ENCODE measurements at places on chromosomes 7 and 10.

- no peak for DNase-seq
Observed at GRCh38 chr7:28848906-28849305, 109.2 kb downstream of the TRIL start.

DNA sequence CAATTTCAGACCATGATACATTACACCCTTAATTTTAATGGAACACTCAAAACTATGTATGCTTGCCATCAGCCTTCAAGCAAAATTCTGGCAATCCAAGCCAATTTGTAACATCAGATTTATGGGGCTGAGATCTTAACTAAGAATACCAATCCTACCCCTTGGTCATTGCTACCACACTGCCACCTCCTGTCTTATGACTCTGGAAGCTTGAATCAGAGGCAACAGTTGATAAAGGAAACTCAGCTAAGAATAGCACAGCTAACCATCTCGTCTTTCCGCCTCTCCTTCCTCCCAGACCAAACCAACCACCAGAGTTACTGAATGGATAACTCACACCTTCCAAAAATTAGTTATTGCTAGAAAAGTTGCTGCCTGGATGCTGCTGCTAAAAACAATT lies 7.4 kb downstream of the IGF2BP3 start:
- peak; percentile 38 for DNase-seq

GRCh38 chr10:47139121-47139520 lies 160.9 kb upstream of the GDF10 start:
- DNase-seq: no peak

DNA sequence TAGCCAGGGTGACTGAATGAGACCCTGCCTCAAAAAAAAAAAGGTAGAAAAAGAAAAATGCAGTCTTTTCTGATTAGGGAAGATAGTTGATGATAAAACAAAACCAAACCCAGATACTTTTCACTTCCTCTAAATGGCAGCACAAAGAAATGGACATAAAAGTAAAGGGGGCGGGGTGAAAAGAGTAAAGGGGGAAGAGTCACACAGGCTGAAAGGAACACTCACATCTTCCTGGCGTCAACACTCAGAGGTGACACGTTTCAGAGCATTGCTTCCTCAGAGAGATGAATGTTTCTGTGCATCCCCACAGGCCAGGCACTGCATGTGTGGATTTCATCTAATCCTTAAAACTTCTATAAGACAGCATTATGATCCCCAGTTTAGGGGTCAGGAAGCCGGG lies 81.2 kb downstream of the HIPK2 start:
- no peak for DNase-seq

DNA sequence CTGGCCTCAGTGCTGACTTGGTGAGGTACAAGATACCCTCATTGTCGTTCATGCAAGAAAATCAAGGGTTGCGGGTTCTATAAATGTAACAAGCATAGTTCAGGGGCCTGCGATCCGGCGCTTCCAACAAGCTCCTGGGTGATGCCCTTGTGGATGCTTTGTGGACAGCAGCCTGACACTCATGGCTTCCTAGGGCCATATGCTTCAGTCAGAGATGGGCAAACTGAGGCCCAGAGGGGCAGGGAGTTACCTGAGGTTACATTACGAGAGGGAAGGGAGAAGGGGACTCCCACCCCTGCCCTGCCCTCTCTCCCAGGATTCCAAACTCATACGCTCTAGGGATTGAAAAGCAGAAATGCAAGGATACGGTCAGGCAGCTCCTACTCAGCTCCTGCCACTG lies 296.3 kb upstream of the ZMIZ1 start:
- no peak for DNase-seq

DNA sequence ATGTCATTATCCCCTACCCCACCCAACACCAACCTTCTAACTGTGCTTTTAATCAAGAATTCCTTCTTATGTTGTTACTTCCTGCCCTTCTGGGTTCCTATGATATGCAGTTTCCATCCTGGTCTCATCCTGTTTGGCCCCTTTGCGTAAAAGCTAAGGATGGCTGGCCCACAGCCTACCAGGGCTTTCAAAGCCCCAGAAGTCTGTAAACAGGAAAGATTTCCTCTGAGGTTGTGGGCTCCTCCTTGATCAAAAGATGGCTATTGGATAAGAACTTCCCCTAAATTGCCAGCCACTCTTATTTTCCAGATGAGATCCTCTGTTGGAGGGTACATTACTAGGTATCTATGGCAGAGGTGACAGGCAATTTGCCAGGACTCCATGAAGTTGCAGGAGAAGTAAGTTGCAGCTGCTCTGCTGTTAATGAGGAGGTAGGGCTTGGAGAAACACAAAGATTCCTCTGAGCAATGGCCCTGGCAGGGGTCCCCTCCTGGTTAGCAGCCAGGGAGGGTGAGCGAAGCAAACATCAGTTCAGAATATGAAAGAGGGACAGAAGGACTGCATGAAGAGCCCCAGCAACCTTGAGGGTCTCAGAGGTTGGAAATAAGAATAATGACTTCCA lies 32.1 kb downstream of the NRP1 start:
- no peak for DNase-seq

GRCh38 chr7:91264924-91265681 lies 870 bp downstream of the FZD1 start:
- peak; percentile 66 for DNase-seq

- DNase-seq: no peak
Observed at GRCh38 chr7:130971297-130971696, 237.3 kb upstream of the KLF14 start.

GRCh38 chr10:31321396-31321941 lies 2.5 kb downstream of the ZEB1 start:
- DNase-seq: peak; percentile 26

- DNase-seq: no peak
Observed at GRCh38 chr10:21961847-21962246, 41.7 kb downstream of the DNAJC1 start.

DNA sequence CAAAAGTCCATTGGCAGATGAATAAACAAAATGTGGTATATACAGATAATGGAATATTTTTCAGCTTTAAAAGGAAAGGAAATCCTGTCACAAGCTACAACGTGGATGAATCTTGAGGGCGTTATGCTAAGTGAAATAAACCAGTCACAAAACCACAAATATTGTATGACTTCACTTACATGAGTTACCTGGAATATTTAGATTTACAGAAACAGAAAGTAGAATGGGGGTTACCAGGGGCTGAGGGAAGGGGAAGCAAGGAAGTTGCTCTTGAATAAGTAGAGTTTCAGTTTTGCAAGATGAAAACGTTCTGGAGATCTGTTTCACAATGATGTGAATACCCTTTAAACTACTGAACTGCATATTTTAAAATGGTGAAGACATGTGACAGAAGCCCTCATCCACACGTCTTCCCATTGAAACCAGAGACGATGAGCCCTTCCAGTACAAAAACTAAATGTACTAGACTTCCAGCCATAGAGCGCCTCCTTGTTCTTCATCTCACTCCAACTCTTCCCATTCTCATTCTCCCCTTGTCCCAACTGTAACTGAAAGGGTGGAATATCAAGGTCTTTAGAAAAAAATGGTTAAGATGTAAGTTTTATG lies 62.4 kb downstream of the MICU1 start:
- DNase-seq: no peak

GRCh38 chr10:4807761-4808507 lies 18.1 kb upstream of the AKR1E2 start:
- no peak for DNase-seq

DNA sequence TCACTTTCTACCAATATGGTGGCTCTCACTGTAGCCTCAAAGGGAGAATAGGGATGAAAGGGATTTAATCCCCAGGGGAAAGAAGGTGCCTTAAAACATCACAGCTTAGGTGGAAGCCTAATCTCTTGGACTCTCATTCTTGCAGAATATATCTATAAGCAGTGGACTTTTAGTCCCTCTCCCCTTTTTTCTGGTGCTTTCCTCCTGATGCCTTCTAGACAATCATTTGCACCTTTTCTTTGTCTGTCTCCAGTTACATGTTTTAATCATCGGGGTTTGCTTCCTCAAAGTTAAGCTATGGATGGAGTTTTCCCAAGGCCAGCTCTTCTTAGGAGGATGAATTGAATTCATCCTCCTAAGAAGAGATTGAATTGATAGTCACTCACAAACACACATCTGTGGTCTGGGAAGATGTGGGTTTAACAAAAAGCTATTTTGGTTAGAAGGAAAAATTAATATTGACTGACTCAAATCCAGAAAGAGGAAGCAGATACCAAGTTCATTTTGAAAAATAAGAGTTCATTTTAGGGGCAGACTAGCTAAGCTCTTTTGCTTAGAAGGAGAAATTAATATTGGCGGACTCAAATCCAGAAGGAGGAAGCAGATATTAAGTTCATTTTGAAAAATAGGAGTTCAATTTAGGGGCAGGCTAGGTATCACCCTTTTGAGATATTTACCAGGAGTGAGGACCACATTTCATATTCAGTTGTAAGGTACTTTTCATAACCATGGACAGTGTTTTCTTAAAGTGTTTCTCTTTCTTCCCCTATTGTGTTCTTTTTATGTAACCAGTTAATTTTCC lies 35.2 kb upstream of the PLEKHS1 start:
- no peak for DNase-seq

GRCh38 chr10:80476685-80477084 lies 22.6 kb downstream of the TSPAN14 start:
- no peak for DNase-seq

GRCh38 chr7:64625114-64626082 lies 40.5 kb upstream of the ZNF107 start:
- DNase-seq: no peak

- no peak for DNase-seq
Observed at GRCh38 chr7:132328047-132328620, 248.1 kb downstream of the PLXNA4 start.

DNA sequence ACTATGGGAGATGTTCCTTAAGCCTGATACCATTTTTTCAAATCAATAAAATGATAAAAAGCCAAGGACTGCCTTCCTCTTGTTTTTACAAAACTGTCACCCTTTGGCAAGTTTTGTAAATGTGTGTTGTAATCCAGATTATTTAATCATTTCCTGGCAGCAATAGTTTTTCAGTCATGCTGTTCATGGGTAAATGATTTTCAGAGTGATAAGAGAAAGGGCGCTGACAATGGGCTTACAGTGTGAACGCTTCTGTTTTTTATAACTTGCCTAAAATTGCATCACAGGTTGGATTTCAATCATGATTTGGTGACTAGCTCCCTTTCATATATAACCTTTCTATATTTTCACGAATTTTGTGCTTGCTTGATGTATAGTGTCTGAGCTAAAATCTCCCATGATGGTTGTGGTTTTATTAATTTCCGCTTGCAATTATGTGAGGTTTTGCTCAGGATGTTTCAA lies 19.0 kb upstream of the DMBT1 start:
- no peak for DNase-seq

- DNase-seq: no peak
Observed at GRCh38 chr7:721619-722248, 4.8 kb upstream of the DNAAF5 start.

GRCh38 chr7:3670898-3671297 lies 369.8 kb downstream of the SDK1 start:
- DNase-seq: no peak

- no peak for DNase-seq
Observed at GRCh38 chr7:35874886-35875285, 74.0 kb downstream of the SEPTIN7 start.

- no peak for DNase-seq
Observed at GRCh38 chr10:33818343-33818742, 483.9 kb upstream of the NRP1 start.

- no peak for DNase-seq
Observed at GRCh38 chr10:31886885-31887284, 41.7 kb downstream of the ARHGAP12 start.

GRCh38 chr10:78179886-78180705 lies 146.4 kb downstream of the RPS24 start:
- DNase-seq: no peak

DNA sequence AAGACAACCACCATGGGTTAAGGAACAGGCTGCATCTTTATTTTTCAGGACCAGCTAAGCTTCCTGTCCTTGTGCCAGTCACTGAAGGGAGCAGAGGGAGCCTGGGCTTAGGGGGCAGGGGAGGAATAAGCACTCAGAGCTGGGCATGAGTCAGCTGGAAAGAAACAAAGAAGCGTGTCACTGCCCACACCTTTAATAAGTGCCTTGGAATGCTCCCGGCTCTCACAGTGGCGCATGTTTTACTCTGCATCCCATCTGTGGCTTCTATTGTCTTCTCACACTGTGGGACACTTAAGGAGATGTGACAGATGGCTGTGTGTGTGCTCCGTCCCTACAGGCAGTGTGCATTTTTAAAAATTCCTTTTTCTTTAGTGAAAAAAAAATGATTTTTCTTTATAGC lies 71.7 kb downstream of the MTURN start:
- DNase-seq: no peak

- DNase-seq: no peak
Observed at GRCh38 chr7:91929463-91929862, 11.2 kb upstream of the AKAP9 start.

GRCh38 chr10:67695555-67695954 lies 440 bp downstream of the CTNNA3 start:
- no peak for DNase-seq

- no peak for DNase-seq
Observed at GRCh38 chr7:44794331-44794730, 2.1 kb upstream of the PPIA start.

GRCh38 chr7:111091593-111092358 lies 849 bp downstream of the LRRN3 start:
- DNase-seq: peak; percentile 30

DNA sequence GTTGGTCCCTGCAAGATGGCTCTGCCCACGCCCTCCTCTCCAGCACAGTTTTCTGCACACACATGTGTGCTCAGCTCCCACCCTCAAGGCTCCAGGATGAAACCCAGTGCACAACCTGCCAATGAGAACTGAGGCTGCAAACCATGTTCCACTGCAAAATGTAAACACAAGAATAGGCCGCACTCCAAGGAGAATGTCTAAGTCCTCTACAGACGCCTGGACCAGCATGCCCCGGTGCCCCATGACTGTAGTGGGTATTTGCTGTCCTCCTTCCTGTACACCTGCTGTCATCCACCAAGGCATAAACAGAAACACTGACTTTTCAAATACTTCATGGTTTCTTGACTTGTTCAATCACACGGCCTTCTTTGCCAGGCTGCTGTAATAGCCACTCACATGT lies 72.6 kb downstream of the COBL start:
- no peak for DNase-seq

DNA sequence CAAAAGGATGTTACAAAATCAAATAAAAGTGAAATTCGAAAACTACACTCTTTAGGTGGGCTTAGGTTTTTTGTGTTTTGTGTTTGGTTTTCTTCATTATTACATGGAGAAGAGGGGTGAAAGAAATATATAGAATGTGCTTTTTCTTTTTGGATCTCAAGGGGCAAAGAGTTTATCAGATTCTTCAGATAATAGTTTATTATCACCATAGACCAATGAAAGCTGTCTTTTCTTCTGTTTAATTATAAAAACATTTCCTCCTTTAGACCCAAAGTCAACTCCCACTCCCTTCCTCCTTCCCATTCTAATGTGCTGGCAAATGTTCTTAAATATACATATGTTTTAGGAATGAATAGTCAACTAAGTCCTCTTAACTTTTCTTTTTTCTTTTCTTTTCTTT lies 167.6 kb downstream of the AKR1D1 start:
- no peak for DNase-seq

- DNase-seq: no peak
Observed at GRCh38 chr7:44099669-44100068, 4.5 kb upstream of the AEBP1 start.

GRCh38 chr7:95391761-95392160 lies 4.4 kb downstream of the PON3 start:
- no peak for DNase-seq

- DNase-seq: no peak
Observed at GRCh38 chr7:140525743-140526142, 46.4 kb upstream of the MKRN1 start.

GRCh38 chr7:33497051-33497450 lies 367.7 kb downstream of the BBS9 start:
- DNase-seq: peak; percentile 30
